ENCODE measurements at places on chromosomes 7 and 10.

GRCh38 chr10:100192350-100192749, 6.5 kb upstream of the ERLIN1 start:
- DNase-seq: no peak

- no peak for DNase-seq
These were observed 61.5 kb upstream of the RAPGEF5 start for GRCh38 chr7:22418251-22419046.

DNA sequence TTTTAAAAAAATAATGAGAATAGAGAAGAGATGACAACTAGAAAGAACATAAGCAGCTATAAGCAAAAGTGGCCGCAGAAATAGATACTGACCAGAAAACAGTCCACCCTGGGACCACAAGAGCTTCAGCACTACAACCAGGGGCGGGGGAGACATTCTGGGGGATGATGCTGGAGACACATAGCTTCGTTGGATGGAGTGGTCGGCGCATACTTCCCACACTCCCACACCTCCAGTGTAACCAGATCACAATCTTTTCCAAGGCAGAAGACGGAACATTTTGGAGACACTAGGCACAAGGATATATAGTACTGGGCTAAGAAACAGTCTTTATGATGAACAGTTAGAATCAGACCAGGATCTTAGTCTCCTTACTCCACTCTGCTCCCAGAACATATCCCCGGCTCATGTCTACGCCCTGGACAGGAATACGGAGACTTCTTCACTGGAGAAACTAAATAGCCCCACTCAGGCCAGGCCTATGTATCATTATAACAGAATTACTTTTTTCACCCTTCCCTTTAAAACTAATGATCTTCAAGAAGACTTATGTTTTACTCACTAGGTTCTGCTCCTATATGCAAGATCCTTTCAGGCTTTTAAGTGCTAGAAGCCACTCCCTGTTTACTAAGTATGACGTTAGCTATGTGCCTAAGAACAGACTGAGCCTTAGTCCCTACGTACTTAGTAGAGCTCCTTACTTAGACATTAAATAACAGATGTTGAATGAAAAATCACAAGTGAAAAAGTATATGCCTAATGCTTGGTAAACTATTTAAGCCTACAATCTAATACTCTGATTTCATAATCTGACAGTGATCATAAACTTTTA, 169.6 kb downstream of the SRPK2 start:
- no peak for DNase-seq

DNA sequence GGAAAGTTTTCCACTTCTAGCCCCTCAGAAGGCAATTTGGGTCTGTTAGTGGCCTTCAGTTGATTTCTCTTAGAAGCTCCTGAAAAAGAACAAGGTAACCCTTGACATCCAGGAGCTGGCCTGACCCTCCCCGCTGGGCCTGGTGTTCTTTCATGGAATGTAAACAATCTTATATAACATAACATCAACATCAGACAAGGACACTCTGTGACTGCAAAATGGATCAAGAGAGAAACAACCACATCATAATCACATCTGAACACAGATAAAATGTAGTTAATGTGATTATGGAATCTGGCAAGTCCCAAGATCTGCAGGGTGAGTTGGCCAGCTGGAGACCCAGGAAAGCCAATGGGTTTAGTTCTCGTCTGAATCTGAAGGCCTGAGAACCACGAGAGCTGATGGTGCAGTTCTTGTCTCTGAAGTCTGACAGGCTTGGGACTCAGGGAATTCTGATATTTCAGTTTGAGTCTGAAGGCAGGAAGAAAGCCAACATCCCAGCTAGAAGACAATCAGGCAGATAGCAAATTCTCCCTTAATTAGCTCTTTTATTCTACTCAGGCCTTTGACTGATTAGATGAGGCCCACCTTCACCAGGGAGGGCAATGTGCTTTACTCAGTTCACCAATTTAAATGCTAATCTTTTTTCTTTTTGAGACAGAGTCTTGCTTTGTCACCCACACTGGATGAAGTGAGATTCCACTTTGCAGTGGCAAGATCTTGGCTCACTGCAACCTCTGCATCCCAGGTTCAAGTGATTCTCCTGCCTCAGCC, 91.4 kb upstream of the NAMPT start:
- DNase-seq: no peak

DNA sequence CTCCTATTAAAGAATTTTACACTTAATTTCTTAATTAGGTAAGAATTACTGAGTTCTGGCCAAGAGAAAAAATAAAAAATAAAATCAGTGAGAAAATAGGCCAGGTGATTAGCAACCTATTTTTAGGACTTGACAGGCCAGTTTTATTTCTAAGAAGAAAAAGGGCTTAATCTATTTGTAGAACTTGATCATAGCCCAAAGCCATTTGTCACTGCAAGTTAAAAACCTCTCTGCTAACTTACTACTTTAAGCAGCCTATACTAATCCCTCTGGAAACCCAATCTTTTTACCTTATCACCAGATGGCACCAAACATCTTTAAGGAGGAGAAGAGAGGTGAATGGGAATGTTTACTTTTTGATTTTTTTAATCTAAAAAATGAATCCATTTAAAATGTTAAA, 222.1 kb upstream of the RHOBTB1 start:
- no peak for DNase-seq

GRCh38 chr10:95181726-95182125, 12.3 kb upstream of the ACSM6 start:
- no peak for DNase-seq

GRCh38 chr10:50561266-50561665, 62.5 kb downstream of the SGMS1 start:
- DNase-seq: no peak

DNA sequence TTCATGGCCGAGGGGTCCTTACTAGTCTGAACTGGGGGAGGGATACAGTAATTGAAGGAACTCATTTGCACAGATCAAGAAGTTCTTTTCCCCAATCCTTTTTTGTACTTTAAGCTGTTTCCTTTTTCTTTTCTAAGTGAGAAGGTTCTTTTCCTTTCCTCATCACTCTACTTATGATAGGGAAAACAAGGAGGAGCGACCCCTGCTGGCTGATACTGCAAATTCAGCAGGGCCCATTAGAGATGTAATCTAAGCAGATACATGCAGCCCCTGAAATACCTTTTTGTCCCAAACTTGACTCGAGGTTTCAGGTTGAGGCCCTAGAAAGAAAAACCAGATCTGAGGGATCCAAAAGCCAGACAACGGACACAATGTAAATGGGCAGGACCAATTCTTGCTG, 305.5 kb downstream of the DNAJB9 start:
- DNase-seq: peak; percentile 11

DNA sequence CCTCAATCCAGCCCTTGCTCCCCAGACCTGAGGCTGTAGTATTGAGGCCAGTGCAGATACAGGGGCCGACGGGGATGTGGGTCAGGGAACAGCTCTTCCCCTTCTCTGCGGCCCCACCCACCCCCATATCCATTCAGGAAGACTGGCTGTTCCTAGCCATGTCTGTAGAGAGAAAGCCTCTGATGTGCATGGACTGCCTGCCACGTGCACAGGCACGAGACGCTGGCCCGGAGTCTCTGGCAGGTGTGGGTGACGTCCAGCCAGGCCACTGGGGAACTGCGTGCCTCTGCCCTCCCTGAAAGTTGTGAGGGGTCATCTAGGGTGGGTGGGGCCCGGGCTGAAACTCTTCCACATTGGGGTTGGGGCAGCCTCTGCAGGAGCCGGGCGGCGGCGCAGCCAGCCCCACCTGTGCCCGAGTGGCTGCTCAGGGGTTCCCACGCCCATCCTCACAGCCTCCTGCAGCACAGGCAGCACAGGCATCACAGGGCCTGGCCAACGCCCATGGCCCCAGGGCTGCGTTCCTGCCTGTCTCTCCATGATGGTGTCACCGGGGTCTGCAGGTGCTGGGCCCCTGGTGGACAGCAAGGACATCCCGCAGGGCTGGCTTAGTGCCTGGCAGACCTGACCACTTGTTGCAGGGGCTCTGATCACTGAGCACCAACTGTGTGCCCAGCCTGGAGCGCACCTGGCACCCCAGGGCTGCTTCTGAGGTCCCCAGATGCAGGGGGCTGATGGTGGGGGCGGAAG, 27.5 kb downstream of the MICALL2 start:
- DNase-seq: no peak

GRCh38 chr10:13862546-13863233, 275.9 kb downstream of the PRPF18 start:
- DNase-seq: no peak

- DNase-seq: no peak
These were observed 206 bp downstream of the UPF2 start for GRCh38 chr10:12042409-12042796.

DNA sequence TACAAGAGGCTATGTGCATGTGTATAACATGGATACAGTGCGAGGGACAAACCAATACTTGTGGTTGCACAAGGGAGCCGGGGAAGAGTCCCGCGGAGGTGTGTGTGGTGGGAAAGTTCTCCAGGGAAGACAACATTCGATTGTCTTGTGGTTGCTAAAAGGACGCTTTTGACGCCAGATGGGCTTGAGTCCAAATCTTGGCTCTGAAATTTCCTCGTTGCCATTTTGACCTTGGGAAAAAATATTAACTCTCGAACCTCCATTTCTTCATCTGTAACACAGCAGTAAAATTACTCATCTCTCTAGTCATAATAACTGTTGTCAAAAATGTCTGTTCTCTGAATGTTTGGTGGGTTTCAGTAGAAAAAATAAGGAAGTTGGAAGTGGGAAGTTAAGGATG, 16.5 kb downstream of the PLXDC2 start:
- DNase-seq: no peak

DNA sequence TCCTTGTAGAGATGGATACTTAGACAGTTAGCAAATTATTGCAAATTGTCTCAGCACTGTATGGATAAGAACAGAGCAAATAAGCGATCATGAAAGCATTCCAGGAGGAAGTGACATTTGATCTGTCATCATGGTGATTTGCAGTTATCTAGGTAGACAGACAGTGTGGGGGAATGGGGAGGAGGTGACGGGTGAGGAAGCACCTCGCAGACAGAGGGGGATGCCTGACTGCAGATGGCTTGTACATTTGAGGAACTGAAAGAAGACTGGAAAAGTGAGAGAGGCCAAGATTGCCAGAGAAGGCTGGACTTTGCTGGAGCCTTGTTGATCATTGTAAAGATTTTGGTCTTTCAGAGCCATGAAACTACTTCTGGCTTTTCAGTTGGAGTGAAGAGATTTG, 318.2 kb upstream of the CELF2 start:
- no peak for DNase-seq

DNA sequence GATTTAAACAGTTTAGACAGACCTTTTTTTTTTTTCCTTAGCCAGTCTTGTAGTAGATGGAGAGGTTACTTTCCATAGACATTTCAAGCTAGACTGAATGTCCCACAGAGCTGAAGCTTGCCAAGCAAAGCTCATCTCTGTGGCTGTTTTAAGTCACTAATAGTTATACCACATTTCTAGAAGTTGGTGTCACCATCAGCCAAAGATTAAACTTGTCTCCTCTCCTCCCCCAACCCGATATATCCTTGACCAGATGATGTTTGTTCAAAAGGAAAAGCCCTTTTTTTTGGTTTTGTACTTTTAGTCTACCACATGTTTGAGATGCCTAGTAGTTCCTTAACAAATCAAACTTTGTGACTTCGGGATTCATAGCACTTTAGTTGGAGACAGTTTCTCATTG, 66.1 kb downstream of the ADD3 start:
- DNase-seq: no peak

DNA sequence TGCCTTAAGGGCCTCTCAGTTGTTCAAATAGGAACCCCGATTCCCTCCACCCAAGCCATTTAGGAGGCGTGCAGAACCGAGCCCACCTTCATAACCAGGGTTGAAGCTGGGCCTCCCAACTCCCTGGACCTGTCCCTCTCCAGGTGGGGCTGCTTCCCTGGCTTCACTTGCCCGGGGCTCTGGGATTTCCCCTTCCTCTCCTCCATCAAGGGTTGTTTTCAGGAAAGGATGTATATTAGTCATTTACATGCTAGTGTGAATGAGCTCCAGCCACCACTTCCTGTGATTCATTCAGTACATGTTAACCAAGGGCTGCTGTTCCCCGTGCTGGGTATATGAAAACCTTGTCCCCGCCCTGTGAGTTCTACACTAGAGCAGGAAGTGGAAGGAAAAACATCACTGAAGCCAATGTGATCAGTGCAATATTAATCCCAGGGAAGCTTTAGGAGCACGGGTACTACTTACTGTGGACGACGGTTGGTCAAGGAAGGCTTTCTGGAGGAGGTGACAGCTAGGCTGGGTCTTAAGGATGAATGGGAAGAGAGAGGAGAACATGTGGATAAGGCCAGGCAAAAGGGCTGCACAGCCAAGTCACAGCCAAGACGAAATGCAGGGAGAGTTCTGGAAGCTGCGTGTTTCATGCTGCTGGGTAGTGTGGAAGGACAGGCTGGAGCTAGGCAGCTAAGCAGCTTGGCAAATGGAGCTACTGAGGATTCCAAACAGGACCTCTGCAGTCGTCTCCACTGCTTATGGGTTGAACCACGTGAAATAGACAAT, 150.1 kb upstream of the SHH start:
- no peak for DNase-seq

GRCh38 chr10:103969436-103969835, 2.5 kb downstream of the SLK start:
- DNase-seq: no peak

DNA sequence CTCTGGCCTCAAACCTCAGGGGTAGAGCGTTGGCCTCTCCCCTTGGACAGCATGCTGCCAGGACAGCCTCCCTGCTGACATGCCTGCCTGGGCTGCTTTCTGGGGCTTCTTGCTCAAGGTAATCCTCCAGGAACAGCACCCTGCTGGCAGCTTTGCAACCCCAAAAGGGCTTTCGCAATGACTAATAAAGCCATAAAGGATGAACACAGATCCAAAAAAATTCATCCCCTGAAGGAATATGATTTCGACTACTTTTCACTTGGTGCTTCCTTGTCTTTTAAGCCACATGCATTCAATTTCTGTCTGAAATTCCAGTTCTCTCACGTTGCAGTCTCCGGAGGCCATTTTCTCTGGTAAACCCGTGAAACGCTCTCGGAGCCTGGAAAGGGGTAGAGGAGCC, 15.1 kb upstream of the SH3PXD2A start:
- DNase-seq: no peak

- DNase-seq: peak; percentile 79
These were observed 49.7 kb downstream of the DNAJC12 start for GRCh38 chr10:67788028-67788886.

DNA sequence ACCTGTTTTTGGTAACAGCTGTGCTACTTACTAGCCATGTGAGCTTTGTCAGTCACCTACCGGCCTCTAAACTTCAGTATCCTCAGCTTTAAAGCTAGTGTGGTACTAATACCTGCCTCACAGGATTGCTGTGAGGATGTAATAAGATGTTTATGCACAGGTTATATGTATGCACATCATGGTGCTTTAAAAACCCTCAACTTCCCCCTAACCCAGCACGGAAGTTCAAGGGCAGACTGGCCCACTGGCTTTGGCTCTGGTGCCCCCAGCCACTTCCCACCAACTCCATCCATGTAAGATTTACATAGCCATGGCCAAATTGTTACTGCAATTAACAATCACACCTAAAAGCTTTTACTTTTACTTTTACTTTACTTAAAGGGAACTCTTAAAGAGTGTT, 676.0 kb upstream of the GALNT17 start:
- no peak for DNase-seq

GRCh38 chr7:94240902-94241301, 153.8 kb upstream of the COL1A2 start:
- no peak for DNase-seq

- peak; percentile 60 for DNase-seq
These were observed 27.6 kb downstream of the SDHAF3 start for GRCh38 chr7:97145068-97145467.

- DNase-seq: no peak
These were observed 105.5 kb downstream of the KCNMA1 start for GRCh38 chr10:77532068-77532467.

Data from hematopoietic multipotent progenitor cell treated with erythropoietin and hydrocortisone succinate and interleukin-3 and kit ligand, for 8 days (in vitro differentiated cells).